Activated CD8-positive, alpha-beta memory T cell treated with anti-CD3 and anti-CD28 coated beads, Interleukin-2, amount 10 ng/mL, durations not matched to agents 7 days and 5 days (primary cell): ENCODE measurements at places on chromosomes 7 and 10.

DNA sequence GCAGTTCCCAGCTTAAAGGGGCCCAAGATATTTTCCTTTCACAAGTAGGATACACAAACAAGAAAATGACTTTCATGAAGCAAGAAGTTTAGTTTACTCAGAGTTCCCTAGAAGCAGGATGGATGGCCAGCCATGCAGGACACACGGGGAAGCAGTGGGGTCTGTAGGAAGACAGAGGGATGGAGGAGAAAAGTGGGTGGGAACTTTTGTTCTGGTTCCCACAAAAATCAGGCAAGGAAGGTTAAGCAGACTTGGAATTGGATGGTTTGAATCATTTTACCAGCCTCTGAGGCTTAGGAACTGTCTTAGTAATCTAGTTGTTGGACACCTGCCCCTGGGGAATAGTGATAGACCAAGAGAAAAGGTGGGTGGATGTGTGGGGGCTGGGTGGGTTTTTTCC is 263.3 kb upstream of the VSTM2A start:
- DNase-seq, result no peak

- no peak for DNase-seq
Measured at GRCh38 chr10:92305133-92306072, 14.4 kb downstream of the MARCHF5 start.

DNA sequence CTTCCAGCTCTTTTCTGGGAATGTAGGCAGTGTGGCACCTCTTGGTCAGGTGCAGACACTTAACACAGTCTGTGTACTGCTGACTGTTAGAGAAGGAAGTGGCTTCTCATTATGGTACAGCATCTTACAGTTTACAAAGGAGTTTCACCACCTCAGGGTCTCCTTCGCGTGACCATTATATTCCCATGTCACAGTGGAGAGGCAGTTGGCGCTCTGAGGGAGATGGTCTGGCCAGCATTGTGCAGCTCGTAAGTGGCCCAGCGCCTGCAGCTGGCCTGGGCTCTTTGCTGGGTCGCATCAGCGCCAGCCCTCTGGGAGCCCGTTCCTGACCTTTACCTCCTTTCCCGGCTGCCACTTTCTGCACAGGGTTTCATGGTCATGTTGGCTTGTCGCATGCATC is 15.4 kb downstream of the TSPAN15 start:
- no peak for DNase-seq

DNA sequence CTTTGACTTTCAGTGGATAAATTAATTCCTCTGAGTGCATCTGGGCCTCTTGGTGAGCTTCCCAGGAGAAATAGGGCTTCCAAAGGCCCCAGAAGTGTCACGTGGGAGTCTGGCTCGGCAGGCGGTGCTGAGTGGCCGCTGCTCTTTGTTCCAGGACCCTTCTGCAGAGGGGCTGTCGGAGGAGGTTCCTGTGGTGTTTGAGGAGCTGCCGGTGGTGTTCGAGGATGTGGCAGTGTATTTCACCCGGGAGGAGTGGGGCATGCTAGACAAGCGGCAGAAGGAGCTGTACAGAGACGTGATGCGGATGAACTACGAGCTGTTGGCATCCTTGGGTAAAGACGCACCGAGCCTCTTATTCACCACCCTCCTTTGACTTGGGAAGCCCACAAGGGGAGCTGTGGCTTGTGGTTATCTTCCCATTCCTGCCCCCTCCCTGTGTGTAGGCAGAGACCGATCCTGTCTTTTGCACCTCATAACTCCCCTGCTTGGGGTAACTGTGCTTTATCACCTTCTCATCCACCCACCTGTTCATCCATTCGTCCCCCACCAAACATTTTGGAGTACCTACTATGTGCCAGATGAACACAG is 11.9 kb downstream of the ZNF862 start:
- DNase-seq, result no peak

DNA sequence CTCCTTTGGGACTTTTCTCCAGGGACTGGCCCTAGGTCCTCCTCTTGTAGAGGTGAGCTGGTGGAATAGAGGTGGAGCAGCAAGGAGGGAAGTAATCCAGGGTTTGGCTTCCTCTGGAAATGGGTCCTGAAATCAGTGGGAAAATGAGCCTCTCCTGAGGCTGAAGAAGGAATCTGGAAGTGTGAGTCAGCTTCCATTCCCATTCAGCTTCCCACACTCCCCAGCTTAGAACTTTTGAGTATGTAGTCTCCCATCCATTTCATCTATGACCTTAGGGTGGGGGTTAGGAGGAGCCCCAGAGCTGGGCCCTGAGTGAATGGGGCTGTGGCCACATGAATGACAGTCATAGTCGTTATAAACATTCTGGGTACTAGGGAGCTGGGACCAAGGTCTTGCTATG is 17.7 kb downstream of the LDB1 start:
- DNase-seq, result no peak

GRCh38 chr7:98211221-98211675 is at the start of gene BHLHA15:
Gene BHLHA15, plus strand, starts transcription at chr7:98211439. Its CDS starts 871 bp downstream, at chr7:98212310.
- no peak for DNase-seq

DNA sequence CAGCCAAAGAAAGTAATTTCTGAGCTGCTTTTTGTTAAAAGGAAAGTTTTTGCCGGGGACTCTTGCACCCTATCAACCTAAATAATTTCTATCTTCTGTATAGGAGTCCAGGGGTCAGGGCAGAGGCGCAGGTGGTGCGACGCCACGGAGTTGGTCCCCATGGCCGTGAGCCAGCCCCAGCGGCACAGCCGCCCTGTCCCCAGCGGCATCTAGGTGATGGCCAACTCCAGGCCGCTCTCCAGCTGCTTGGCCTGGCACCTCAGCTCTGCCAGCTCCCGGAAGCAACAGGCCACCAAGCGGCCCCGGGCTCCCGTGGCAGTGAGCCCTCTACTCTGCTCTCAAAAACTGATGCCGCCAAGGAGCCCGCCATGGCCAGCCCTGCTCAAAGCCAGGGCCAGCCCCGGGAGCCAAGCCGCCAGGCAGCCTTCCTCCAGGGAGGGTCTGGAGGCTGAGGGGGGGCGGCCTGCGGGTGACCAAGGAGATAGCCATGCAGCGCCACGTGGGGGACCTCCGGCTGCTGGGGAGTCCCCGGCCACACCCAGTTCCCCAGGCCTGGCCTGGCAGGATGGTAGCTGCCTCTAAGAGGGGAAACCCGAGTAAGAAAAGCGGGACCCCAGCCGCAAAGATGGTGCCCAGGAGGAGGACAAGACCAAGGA is 22.8 kb upstream of the LANCL2 start:
- DNase-seq, result no peak

DNA sequence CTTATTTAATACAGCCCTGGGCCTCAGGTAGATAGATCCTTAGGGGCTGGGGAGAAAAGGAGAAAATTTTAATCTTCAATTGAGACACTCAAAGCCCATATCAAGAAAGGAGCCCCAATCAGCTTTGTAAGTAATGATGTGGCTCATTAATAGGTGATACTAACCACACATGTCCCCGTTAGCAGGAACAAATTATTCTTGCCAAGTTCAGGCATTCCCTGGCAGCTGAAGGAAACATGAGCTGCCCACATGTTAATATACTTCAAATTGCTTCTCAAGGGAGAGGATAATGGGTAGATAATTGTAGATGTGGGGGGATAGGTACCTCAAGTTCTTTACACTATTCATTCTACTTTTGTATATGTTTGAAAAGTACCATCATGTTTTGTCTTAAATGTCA is 14.5 kb downstream of the IFIT5 start:
- DNase-seq, result no peak

GRCh38 chr10:132368881-132369635 is 27.9 kb upstream of the PWWP2B start:
- no peak for DNase-seq

DNA sequence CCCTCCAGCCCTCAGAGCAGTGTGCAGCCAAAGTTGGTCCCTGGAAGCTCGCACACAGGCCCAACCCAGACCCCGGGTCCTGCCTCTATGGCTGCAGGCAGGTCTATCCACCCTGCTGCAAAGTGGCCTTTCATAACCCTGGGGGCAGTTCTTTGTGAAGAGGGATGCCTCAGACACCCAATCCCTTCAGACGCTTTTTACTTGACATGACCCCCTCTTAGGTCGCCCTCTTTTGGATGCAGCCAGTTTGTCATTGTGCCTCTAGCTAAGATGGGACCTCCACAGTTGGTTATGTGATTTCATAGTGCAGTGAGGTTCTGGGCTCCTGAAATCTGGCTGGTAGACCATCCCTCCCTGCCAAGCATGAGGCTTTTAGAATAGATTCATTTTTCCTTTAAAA is 27.3 kb downstream of the SMKR1 start:
- DNase-seq, result no peak

- no peak for DNase-seq
Measured at GRCh38 chr7:47453093-47454061, 128.5 kb downstream of the TNS3 start.
